ENCODE measurements at places on chromosomes 1 and 21. TPM values are rescaled to one million over a fixed set of nuclear protein-coding genes. Genes with fewer than 3 reads are reported as not detected.

Gene PSRC1
- total RNA-seq: 4.2 TPM

Gene FHAD1
- 0.32 TPM for total RNA-seq

Gene UBL4B
- total RNA-seq: not detected

Gene LRRIQ3
- 0.36 TPM for total RNA-seq

Gene RPTN
- not detected for total RNA-seq

Gene KRTAP7-1
- not detected for total RNA-seq

Gene TACSTD2
- 4.6 TPM for total RNA-seq

Gene NCMAP
- 0.62 TPM for total RNA-seq

Gene FH
- total RNA-seq: 30.3 TPM

Gene EEIG2
- 13.6 TPM for total RNA-seq

Gene BTBD19
- 38.5 TPM for total RNA-seq

Gene NR1I3
- not detected for total RNA-seq

Gene OR2G6
- total RNA-seq: not detected

GRCh38 chr1:218829097-218829496 is 344.6 kb upstream of the LYPLAL1 start:
- no peaks in the 10 kb centered on the region for H3K36me3 ChIP-seq
- no peak overlapping the region for H3K27ac ChIP-seq
- H3K4me3 ChIP-seq: no peak overlapping the region
- DNase-seq: no peak

- H3K27me3 ChIP-seq: no peaks in the 10 kb centered on the region
- H3K27ac ChIP-seq: no peak overlapping the region
- DNase-seq: no peak
These were observed 2.5 kb upstream of the GBP4 start for GRCh38 chr1:89201106-89201794.

GRCh38 chr1:227362039-227362438 is 43.7 kb upstream of the CDC42BPA start:
- no peaks in the 10 kb centered on the region for H3K4me1 ChIP-seq
- no peak overlapping the region for H3K27ac ChIP-seq
- H3K27me3 ChIP-seq: no peaks in the 10 kb centered on the region
- no peak for DNase-seq

- H3K27ac ChIP-seq: no peak overlapping the region
- no peaks in the 10 kb centered on the region for H3K27me3 ChIP-seq
- no peak for DNase-seq
These were observed 14.1 kb downstream of the TMEM53 start for GRCh38 chr1:44660176-44660575.

GRCh38 chr1:165945911-165946310 is 118.5 kb downstream of the UCK2 start:
- H3K27me3 ChIP-seq: no peaks in the 10 kb centered on the region
- H3K4me3 ChIP-seq: no peak overlapping the region
- no peak overlapping the region for H3K27ac ChIP-seq

- H3K27ac ChIP-seq: no peak overlapping the region
- no peaks in the 10 kb centered on the region for H3K36me3 ChIP-seq
- H3K27me3 ChIP-seq: no peaks in the 10 kb centered on the region
- no peak for DNase-seq
- no peak overlapping the region for H3K4me3 ChIP-seq
These were observed 13.3 kb downstream of the RPTN start for GRCh38 chr1:152145769-152146168.

- H3K27me3 ChIP-seq: no peaks in the 10 kb centered on the region
- no peak for DNase-seq
- no peaks in the 10 kb centered on the region for H3K36me3 ChIP-seq
- H3K4me1 ChIP-seq: peaks cover 2% of the 10 kb centered on the region
- H3K4me3 ChIP-seq: no peak overlapping the region
- no peak overlapping the region for H3K27ac ChIP-seq
These were observed 108.7 kb downstream of the DISP1 start for GRCh38 chr1:222923506-222923905.

- H3K27me3 ChIP-seq: no peaks in the 10 kb centered on the region
- H3K4me1 ChIP-seq: no peaks in the 10 kb centered on the region
- H3K4me3 ChIP-seq: no peak overlapping the region
- no peak for DNase-seq
- H3K27ac ChIP-seq: no peak overlapping the region
These were observed 35.4 kb downstream of the KIAA0040 start for GRCh38 chr1:175157200-175157599.

DNA sequence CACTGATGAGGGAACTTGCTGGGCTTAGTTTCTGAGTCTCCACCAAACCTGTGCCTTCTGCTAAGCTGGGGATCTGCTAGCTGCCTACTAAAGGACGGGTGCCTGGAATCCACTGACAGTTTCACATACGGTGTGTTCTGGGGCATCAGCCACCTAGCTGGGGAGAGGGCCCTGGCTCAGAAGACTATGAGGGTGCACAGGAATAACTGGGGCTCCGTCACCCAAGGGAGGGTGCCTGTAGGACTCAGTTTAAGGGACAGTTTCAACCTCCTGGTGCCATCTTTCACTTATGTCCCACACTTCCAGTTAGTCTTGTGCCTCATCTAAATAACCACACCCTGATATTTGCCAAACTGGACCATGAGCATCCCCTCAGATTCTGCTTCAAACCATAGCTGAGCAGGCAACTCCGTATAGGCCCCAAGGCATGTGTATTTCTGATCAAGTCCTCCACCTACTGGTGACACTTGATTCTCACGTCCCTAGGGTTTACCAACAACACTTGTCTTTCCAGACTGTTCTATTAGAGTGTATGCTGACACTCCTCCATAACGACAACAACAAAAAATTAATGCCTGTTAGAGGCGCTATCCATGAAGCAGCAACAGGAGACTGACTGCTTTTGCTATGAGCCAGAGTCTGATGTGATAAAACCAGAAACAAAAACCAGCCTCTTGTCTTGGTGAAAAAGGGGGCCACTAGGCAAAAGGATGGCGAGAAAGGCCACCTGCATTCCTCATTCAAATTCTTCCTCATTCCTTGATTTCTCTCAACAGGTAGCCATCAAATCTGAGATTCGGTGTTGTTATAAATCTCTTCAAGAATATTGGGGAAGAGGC is 55.0 kb upstream of the PAXBP1 start:
- no peak overlapping the region for H3K4me3 ChIP-seq
- H3K27me3 ChIP-seq: no peaks in the 10 kb centered on the region
- DNase-seq: no peak
- H3K36me3 ChIP-seq: no peaks in the 10 kb centered on the region
- no peaks in the 10 kb centered on the region for H3K4me1 ChIP-seq
- H3K27ac ChIP-seq: no peak overlapping the region

DNA sequence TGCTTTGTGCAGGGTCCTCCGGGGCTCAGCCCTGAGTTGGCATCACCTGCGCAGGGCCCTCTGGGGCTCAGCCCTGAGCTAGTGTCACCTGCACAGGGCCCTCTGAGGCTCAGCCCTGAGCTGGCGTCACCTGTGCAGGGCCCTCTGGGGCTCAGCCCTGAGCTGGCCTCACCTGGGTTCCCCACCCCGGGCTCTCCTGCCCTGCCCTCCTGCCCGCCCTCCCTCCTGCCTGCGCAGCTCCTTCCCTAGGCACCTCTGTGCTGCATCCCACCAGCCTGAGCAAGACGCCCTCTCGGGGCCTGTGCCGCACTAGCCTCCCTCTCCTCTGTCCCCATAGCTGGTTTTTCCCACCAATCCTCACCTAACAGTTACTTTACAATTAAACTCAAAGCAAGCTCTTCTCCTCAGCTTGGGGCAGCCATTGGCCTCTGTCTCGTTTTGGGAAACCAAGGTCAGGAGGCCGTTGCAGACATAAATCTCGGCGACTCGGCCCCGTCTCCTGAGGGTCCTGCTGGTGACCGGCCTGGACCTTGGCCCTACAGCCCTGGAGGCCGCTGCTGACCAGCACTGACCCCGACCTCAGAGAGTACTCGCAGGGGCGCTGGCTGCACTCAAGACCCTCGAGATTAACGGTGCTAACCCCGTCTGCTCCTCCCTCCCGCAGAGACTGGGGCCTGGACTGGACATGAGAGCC is 22.7 kb downstream of the COL6A1 start:
- H3K4me3 ChIP-seq: no peak overlapping the region
- no peaks in the 10 kb centered on the region for H3K27me3 ChIP-seq

DNA sequence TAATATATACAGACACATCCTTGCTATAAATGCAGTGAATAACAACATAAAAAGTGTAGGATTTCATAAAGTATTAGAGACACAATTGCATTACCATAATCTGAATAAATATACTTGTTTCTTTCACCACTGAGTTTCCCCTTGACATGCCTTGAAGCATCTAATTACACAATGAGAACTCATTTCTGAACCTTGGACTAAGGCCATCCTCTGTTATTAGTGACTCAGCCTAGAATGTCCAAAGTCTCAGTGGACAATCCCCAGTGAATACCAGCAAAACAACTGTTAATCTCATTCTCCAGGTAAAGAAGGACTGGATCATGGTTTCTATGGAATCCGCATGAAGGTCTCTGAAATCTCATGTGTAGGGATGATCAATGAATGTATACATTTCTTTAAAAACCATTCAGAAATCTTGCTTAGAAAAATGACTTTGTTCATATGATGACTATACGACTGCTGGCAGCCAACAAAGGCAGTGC is at the start of gene OR2L5:
Gene OR2L5 (plus strand): TSS at position 432 of the 482 bp plus-strand sequence. CDS start 8,288 bp downstream, outside the sequence.
- H3K4me1 ChIP-seq: no peaks in the 10 kb centered on the region
- no peak within 1 kb of the TSS for H3K4me3 ChIP-seq
- no peaks in the 10 kb centered on the region for H3K27me3 ChIP-seq
- H3K27ac ChIP-seq: no peak within 1 kb of the TSS
- H3K36me3 ChIP-seq: no peaks in the 10 kb centered on the region

DNA sequence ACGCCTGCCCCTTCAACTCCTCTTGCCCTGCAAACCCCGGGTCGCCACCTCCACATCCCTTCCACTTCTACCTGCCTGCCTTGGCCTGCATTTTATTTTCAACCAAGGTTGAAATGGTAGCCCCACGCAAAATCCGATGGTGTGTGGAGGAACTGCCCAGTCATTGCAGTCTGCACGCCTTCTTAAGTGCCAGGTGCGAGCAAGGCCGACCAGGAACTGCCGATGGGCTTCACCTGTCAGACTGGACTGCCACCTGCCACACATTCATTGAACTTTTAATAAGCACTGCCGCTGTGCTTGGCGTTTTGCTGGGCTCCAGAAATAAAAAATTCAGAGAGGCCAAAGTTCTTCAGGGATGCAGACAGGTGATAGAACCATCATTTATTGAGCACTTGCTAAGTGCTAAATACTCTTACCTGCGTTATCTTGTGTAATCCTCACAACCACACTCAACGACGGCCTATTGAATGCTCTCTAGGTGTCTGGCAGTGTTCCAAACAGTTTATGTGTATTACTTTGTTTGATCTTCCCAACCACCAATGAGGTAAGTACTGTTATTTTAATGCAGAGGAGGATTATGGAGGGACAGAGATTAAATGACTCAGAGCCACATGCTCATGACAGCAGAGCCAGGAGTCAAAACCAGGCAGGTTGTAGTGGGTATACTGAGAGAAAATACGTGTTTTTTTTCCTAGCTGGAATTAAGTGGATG is 36.2 kb downstream of the CACHD1 start:
- H3K4me3 ChIP-seq: peak overlapping the region; percentile 64
- peak; percentile 41 for DNase-seq
- no peaks in the 10 kb centered on the region for H3K36me3 ChIP-seq
- H3K27me3 ChIP-seq: no peaks in the 10 kb centered on the region
- no peaks in the 10 kb centered on the region for H3K4me1 ChIP-seq
- H3K27ac ChIP-seq: no peak overlapping the region

GRCh38 chr1:165858364-165858823 is 31.0 kb downstream of the UCK2 start:
- no peaks in the 10 kb centered on the region for H3K27me3 ChIP-seq
- H3K27ac ChIP-seq: no peak overlapping the region
- no peaks in the 10 kb centered on the region for H3K36me3 ChIP-seq
- H3K4me3 ChIP-seq: no peak overlapping the region
- no peak for DNase-seq
- H3K4me1 ChIP-seq: peaks cover 6% of the 10 kb centered on the region

GRCh38 chr1:77951328-77951727 is 27.5 kb downstream of the FUBP1 start:
- no peak for DNase-seq
- no peaks in the 10 kb centered on the region for H3K27me3 ChIP-seq
- peaks cover 2% of the 10 kb centered on the region for H3K4me1 ChIP-seq
- peaks cover 4% of the 10 kb centered on the region for H3K36me3 ChIP-seq

DNA sequence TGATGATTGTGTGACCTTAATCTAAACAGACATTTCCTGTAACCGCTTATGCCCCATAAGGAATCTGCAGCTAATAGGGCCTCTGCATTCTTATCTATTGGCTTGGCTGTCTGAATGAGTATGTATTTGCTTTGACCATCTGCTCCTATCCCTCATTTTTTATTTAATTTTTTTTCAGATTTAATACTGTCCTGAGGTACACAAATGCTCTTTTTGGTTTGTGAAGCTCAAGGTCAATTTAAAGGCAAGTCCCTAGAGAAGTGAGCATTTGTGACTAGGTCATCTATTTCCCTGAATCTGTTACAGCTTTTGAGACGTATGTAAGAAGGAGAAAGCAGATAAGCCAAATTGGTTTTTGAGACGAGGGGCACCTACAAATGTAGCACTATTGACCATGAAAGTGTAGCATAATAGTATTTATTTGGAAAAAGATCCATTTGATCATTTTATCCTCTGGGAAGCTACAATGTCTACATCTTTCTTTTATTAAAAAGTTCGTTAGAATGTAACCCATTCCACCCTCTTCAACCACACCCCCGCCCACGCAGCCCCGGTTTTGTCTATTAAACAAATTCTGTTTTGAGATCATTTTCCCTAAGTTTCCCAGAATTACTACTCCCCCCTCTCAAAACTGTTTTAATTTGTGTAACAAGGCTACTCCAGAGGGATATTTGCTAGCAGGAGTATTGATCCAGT is 69.2 kb upstream of the HSPA13 start:
- no peak for DNase-seq
- H3K4me3 ChIP-seq: no peak overlapping the region
- no peaks in the 10 kb centered on the region for H3K4me1 ChIP-seq
- no peaks in the 10 kb centered on the region for H3K36me3 ChIP-seq

DNA sequence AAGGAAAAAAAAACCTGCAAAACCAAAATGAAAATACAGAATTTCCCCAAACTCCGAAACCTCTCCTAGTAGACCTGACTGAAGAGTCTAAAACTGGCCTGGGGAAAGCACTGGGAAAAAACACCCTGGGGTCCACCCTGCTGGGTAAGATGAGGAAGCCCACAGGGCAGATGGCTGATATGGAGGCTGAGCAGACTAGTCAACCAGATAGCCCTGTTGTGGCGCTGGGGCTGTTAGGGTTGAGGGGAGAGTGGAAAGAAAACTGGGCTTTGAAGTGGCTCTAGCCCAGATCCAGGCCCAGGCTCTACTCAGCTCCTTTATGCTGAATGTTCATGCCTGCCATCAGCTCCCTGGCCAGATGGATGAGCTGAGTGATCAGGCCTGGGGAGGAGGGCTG is 6.8 kb upstream of the SLAMF1 start:
- H3K36me3 ChIP-seq: no peaks in the 10 kb centered on the region
- no peaks in the 10 kb centered on the region for H3K27me3 ChIP-seq
- H3K4me1 ChIP-seq: no peaks in the 10 kb centered on the region
- H3K4me3 ChIP-seq: no peak overlapping the region
- DNase-seq: no peak

- no peak for DNase-seq
- no peaks in the 10 kb centered on the region for H3K4me1 ChIP-seq
- no peak overlapping the region for H3K4me3 ChIP-seq
These were observed 47.4 kb downstream of the LGR6 start for GRCh38 chr1:202240956-202241355.

- H3K4me1 ChIP-seq: peaks cover 2% of the 10 kb centered on the region
- H3K36me3 ChIP-seq: no peaks in the 10 kb centered on the region
- no peak overlapping the region for H3K4me3 ChIP-seq
- no peaks in the 10 kb centered on the region for H3K27me3 ChIP-seq
- no peak for DNase-seq
- H3K27ac ChIP-seq: peak overlapping the region; percentile 70
These were observed 32.3 kb downstream of the CCN1 start for GRCh38 chr1:85612704-85613361.

- no peak overlapping the region for H3K27ac ChIP-seq
- H3K27me3 ChIP-seq: no peaks in the 10 kb centered on the region
- peak; percentile 80 for DNase-seq
- H3K4me3 ChIP-seq: no peak overlapping the region
These were observed 6.2 kb downstream of the S100A7A start for GRCh38 chr1:153422450-153423068.

Data from aorta (tissue), 5 donors.